ENCODE measurements at places on chromosomes 2 and 18. TPM values are rescaled to one million over a fixed set of nuclear protein-coding genes. Genes with fewer than 3 reads are reported as not detected.

SCG2 gene
- total RNA-seq = not detected

OXER1 gene
- not detected for total RNA-seq

UGT1A9 gene
- total RNA-seq = not detected

ALLC gene
- total RNA-seq = not detected

TMEFF2 gene
- 0.19 TPM for total RNA-seq

Measured in airway epithelial cell (primary cell).